ENCODE measurements at places on chromosomes 7 and 10. TPM values are rescaled to one million over a fixed set of nuclear protein-coding genes. Genes with fewer than 3 reads are reported as not detected.

SCART1 gene
- 2.7 TPM for total RNA-seq

GRCh38 chr10:116696919-116697318 is 45.4 kb downstream of the HSPA12A start:
- peaks cover 22% of the 10 kb centered on the region for H3K27me3 ChIP-seq
- no peak overlapping the region for H3K27ac ChIP-seq
- no peak for DNase-seq
- H3K4me1 ChIP-seq = no peaks in the 10 kb centered on the region
- H3K4me3 ChIP-seq = no peak overlapping the region
- H3K36me3 ChIP-seq = no peaks in the 10 kb centered on the region

GHITM gene
- 133 TPM for total RNA-seq

GRCh38 chr7:34845666-34846361 is 187.8 kb downstream of the NPSR1 start:
- no peaks in the 10 kb centered on the region for H3K4me1 ChIP-seq
- H3K36me3 ChIP-seq = no peaks in the 10 kb centered on the region
- H3K4me3 ChIP-seq = no peak overlapping the region
- no peak overlapping the region for H3K27ac ChIP-seq

EFCAB10 gene
- total RNA-seq = not detected

DNA sequence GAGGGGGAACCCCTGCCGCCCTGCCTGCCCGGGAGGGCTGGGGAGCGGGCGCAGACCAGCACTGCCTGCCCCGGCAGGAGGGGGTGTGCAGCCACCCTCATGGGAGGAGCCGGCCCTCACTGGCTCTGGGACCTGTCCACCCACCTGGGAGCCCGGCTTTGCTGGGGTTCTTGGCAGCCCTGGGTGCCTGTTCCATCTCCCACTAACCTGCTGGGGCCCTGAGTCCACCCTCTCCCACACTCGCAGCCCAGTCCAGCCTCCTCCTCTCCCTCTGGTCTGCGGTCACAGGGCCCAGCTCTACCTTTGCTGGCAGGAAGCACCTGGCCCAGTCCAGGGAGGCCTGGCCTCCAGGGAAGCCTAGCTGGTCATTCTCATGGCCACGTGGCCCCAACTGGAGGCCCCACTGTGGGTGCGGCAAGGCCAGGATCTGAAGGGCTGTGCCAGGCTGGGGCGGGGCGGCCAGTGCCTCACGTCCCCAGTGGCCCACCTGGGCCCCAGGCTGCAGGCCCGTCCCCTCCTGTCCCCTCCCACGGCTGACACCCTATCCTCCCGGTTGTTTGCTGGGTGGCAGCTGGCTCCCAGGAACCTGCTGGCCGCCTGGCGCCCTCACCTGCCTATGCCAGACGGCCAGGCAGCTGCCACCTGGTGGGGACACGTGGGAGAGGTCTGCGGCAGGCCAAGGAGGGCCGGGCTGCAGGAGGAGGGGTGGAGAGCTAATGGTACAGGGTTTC is at the start of gene TMEM184A:
Gene TMEM184A (minus strand): TSS at position 393 of the 731 bp plus-strand sequence. CDS start 721 bp downstream, outside the sequence.
- H3K27ac ChIP-seq = no peak within 1 kb of the TSS
- no peaks in the 10 kb centered on the region for H3K36me3 ChIP-seq
- peaks cover 5% of the 10 kb centered on the region for H3K4me1 ChIP-seq
- H3K27me3 ChIP-seq = no peaks in the 10 kb centered on the region

OR2A1 gene
- not detected for total RNA-seq

PDE6C gene
- total RNA-seq = not detected

GRCh38 chr7:117184367-117184766 is 138.5 kb downstream of the WNT2 start:
- H3K36me3 ChIP-seq = no peaks in the 10 kb centered on the region
- no peaks in the 10 kb centered on the region for H3K27me3 ChIP-seq
- H3K27ac ChIP-seq = no peak overlapping the region
- peaks cover 6% of the 10 kb centered on the region for H3K4me1 ChIP-seq

GRCh38 chr7:97006055-97006815 is 882 bp downstream of the DLX6 start:
- H3K27ac ChIP-seq = peak overlapping the region; percentile 55
- H3K4me1 ChIP-seq = peaks cover 12% of the 10 kb centered on the region

- no peak overlapping the region for H3K4me3 ChIP-seq
- DNase-seq = no peak
- H3K27ac ChIP-seq = no peak overlapping the region
- no peaks in the 10 kb centered on the region for H3K4me1 ChIP-seq
- no peaks in the 10 kb centered on the region for H3K36me3 ChIP-seq
- no peaks in the 10 kb centered on the region for H3K27me3 ChIP-seq
These were observed 295.9 kb downstream of the CSTF2T start for GRCh38 chr10:51403521-51403920.

DNA sequence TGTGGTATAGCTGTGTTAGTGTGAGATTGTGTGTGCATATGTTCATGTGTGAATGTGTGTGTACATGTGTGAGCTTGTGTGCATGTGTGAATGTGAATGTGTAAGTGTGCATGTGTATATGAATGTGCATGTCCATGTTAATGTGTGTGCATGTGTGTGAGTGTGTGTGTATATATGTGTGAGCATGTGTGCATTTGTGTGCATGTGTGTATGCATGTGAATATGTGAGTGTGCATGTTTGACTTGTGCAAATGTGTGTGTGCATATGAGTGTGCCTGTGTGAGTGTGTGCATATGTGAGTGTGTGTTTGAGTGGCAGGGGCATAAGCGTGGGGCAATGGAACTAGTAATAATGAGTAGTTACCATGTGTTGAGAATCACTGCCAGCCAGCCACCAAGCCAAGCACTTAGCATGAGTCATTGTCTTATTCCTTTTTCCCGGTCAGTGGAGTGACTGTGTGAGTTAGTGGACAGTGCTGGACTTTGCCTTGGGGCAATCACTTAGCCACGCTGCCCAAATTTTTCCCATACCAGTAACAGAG is 46.3 kb upstream of the SHH start:
- H3K27me3 ChIP-seq = peaks cover 6% of the 10 kb centered on the region
- H3K4me3 ChIP-seq = no peak overlapping the region
- no peaks in the 10 kb centered on the region for H3K4me1 ChIP-seq
- no peaks in the 10 kb centered on the region for H3K36me3 ChIP-seq
- DNase-seq = no peak

GRCh38 chr10:47140761-47141348 is 159.1 kb upstream of the GDF10 start:
- H3K4me1 ChIP-seq = peaks cover 6% of the 10 kb centered on the region
- DNase-seq = no peak
- no peak overlapping the region for H3K4me3 ChIP-seq
- no peaks in the 10 kb centered on the region for H3K36me3 ChIP-seq
- no peak overlapping the region for H3K27ac ChIP-seq

NUTM2D gene
- total RNA-seq = 2.0 TPM

DNA sequence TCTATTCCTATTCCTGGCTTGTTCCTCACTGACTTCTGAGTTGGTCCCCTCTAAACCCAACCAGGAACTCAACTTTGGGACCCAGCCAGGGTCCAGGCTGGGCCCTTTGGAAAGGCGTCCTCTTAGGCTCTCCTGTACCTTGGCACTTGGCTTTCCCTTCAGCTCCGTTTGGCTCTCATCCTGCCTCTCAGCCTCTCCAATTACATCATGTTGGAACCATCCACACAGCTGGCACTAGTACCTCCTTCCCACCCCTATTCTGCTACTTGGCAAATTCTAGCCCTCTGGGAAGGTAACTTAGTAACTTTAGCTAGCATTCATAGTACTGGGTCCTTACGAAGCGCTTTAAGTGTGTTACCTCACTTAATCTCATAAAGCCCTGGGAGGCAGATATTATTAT is 205.3 kb upstream of the HABP2 start:
- DNase-seq = no peak
- peaks cover 9% of the 10 kb centered on the region for H3K27me3 ChIP-seq
- H3K4me1 ChIP-seq = no peaks in the 10 kb centered on the region
- H3K4me3 ChIP-seq = no peak overlapping the region
- no peak overlapping the region for H3K27ac ChIP-seq

- no peak overlapping the region for H3K27ac ChIP-seq
- no peaks in the 10 kb centered on the region for H3K4me1 ChIP-seq
- H3K27me3 ChIP-seq = peaks cover 2% of the 10 kb centered on the region
- no peak overlapping the region for H3K4me3 ChIP-seq
- no peak for DNase-seq
These were observed 81.7 kb downstream of the ST7 start for GRCh38 chr7:117034851-117035464.

DNA sequence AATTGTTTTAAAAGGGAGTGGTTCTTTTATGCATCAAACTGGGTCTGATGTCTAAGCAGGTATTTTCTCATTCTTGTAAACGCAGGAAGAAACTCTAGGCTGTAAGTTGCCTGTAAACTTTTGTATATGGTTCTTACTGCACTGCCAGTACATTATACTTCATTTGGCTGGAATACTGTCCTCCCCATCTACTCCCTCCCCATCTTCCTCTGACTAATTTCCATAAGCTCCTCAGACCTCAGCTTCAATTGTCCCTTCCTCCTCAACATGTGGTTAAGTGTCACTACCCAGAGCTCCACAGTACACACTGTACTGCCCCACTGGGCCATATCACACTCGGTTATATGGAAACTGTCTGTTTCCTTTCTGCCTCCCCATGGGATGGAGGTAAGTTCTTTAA is 161.4 kb upstream of the MDFIC start:
- no peaks in the 10 kb centered on the region for H3K4me1 ChIP-seq
- no peaks in the 10 kb centered on the region for H3K27me3 ChIP-seq
- no peak for DNase-seq

DNA sequence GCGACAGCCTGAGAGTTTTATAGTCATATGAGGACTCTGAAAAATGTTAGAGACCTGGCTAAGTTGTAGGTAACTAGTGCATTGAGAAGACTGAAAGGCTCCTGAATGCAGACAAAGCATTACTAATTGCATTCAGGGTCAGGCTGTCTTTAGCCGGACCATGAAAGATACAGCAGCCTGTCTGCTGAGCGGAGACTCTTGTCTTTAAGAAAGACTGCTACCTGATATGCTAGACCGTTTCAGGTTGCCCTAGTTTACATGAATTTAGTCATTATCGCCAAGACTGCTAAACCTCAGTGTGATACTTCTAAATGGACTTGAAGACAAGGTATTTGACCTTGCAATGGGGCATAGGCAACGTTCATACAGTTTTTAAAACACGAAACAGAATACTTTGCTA is 81.2 kb downstream of the BMPR1A start:
- no peaks in the 10 kb centered on the region for H3K36me3 ChIP-seq
- no peaks in the 10 kb centered on the region for H3K27me3 ChIP-seq
- no peak overlapping the region for H3K27ac ChIP-seq
- no peaks in the 10 kb centered on the region for H3K4me1 ChIP-seq
- H3K4me3 ChIP-seq = no peak overlapping the region

DNA sequence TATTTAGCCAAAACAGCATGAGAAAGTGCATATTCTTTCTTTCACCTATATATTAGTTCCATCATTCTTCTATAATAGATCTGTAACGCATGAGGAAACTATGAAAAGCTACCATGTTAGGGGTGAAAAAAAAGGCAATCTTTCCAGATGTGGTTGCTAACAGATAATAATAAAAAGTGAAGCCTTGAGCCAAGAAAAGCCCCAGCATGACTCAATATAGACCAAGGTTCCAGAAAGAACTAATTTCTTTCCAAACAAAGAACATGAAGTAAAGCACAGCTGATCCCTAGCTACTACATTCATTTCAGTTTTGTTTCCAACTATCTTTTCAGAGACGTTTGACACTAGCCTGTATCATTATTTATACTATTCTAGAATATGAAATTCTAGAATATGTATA is 16.4 kb downstream of the ARL4A start:
- no peak overlapping the region for H3K27ac ChIP-seq
- H3K4me1 ChIP-seq = no peaks in the 10 kb centered on the region
- no peak overlapping the region for H3K4me3 ChIP-seq
- H3K36me3 ChIP-seq = no peaks in the 10 kb centered on the region

GRCh38 chr10:27744802-27745731 is 552 bp downstream of the MKX start:
- H3K36me3 ChIP-seq = peaks cover 2% of the 10 kb centered on the region
- H3K27ac ChIP-seq = peak overlapping the region; percentile 54
- H3K4me3 ChIP-seq = peak overlapping the region; percentile 59
- peak; percentile 30 for DNase-seq
- peaks cover 43% of the 10 kb centered on the region for H3K4me1 ChIP-seq
- H3K27me3 ChIP-seq = peaks cover 65% of the 10 kb centered on the region

- H3K27ac ChIP-seq = no peak overlapping the region
- no peak overlapping the region for H3K4me3 ChIP-seq
- peaks cover 25% of the 10 kb centered on the region for H3K36me3 ChIP-seq
- H3K27me3 ChIP-seq = no peaks in the 10 kb centered on the region
- no peak for DNase-seq
These were observed 16.4 kb downstream of the OAT start for GRCh38 chr10:124402273-124402672.

GRCh38 chr10:85542936-85543730 is 823.5 kb downstream of the GRID1 start:
- no peaks in the 10 kb centered on the region for H3K27me3 ChIP-seq
- DNase-seq = no peak
- no peaks in the 10 kb centered on the region for H3K4me1 ChIP-seq
- H3K36me3 ChIP-seq = no peaks in the 10 kb centered on the region

DNA sequence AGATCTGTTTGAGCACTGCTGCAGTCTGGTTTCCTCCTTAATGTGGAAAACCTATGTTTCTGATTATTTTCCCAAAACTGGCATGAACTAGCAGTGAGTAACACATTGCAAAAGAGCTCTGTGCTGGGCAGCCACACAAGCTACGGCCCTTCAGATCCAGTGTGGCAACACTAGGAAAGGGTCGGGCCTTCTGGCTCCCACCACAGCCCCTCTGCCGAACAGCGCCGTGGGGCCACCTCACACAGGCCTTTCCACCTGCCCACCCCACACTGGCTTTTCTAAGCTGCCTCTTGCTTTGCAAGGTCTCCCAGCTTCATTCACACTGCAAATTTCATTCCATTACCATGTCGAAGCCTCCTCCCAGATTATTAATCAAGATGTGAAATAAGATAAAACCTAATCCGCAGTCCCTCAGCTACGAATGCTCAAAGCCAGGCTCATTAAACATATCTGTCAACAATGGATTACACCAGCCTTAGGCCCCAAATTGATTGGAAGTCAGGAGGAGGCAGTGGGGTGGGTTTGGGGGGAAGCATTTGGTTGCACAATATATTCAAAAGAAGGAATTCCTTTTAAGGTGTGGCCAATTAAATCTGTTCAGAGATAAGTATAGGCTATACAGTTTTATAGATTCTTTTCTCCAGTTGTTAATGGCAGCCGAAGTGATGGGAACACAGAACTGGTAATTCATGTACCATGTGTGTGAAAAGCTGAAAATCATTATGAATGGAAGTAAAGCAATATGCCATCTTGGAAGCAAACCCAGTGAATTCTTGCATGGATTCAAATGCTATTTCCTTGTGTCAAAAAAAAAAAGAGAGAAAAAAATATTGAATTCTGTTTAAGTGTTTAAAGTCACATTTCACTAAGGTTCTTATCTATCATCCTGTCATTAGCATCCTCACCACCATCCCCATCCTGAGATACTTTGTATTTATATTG is 223.7 kb downstream of the MTERF1 start:
- H3K36me3 ChIP-seq = no peaks in the 10 kb centered on the region
- H3K4me3 ChIP-seq = no peak overlapping the region
- no peak for DNase-seq
- H3K4me1 ChIP-seq = no peaks in the 10 kb centered on the region
- no peak overlapping the region for H3K27ac ChIP-seq

C10orf62 gene
- total RNA-seq = not detected

- no peaks in the 10 kb centered on the region for H3K4me1 ChIP-seq
- H3K4me3 ChIP-seq = no peak overlapping the region
- no peaks in the 10 kb centered on the region for H3K36me3 ChIP-seq
- no peak overlapping the region for H3K27ac ChIP-seq
- H3K27me3 ChIP-seq = no peaks in the 10 kb centered on the region
- DNase-seq = no peak
These were observed 72.0 kb downstream of the GFRA1 start for GRCh38 chr10:116201011-116201410.

- no peak overlapping the region for H3K27ac ChIP-seq
- peaks cover 7% of the 10 kb centered on the region for H3K4me1 ChIP-seq
- DNase-seq = peak; percentile 24
- peaks cover 11% of the 10 kb centered on the region for H3K27me3 ChIP-seq
- no peaks in the 10 kb centered on the region for H3K36me3 ChIP-seq
These were observed 32.1 kb downstream of the RBAK start for GRCh38 chr7:5077740-5078139.

GPR15LG gene
- not detected for total RNA-seq
